Spleen (tissue), 13 donors: ENCODE measurements at places on chromosomes 1 and 21.
A peak's percentile ranks its signal among the peaks of the same experiment; 100 is the strongest.

DNA sequence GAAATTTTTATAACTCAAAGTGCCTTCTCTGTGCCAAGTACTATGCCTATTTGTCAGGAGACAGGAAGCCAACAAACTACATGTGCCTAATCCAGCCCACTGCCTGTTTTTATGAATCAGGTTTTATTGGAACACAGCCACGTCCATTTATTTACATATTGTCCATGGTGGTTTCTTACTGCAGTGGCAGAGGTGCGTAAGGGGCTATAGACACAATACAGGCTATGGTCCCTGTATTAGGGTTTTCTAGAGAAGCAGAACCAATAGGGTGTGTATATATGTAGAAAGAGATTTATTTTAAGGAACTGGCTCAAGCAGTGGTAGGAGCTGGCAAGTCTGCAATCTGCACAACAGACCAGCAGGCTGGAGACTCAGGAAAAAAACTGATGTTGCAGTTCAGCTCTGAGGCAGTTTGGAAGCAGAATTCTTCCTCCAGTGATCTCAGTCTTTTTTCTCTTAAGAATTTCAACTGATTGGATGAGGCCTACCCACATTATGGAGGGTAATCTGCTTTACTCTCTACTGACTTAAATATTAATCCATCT is 15.4 kb downstream of the PPIE start:
- no peak for DNase-seq

DNA sequence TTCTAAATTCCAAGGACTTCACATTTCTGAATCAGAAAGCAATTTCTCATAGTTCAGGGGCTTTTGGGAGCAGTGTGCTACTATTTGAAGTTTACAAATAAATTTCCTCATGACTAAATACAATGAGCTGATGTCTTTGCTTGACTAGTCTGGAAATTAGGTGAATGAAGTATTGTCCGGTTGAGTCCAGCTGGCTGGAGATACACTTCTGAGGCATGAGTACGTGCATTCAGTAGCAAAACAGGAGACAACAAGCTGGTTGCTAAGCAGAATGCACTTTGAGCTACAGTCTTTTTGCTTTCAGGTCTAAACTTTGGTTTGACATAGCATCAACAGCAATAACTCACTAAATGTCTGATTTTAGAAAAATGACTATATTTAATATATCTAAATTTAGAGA is 27.1 kb downstream of the ZNHIT6 start:
- DNase-seq: no peak

GRCh38 chr1:8438489-8438888 is 120.6 kb downstream of the SLC45A1 start:
- no peak for DNase-seq

GRCh38 chr1:204248954-204249353 is 35.2 kb upstream of the GOLT1A start:
- no peak for DNase-seq

- no peak for DNase-seq
Observed at GRCh38 chr1:46646331-46646730, 21.8 kb downstream of the ATPAF1 start.

DNA sequence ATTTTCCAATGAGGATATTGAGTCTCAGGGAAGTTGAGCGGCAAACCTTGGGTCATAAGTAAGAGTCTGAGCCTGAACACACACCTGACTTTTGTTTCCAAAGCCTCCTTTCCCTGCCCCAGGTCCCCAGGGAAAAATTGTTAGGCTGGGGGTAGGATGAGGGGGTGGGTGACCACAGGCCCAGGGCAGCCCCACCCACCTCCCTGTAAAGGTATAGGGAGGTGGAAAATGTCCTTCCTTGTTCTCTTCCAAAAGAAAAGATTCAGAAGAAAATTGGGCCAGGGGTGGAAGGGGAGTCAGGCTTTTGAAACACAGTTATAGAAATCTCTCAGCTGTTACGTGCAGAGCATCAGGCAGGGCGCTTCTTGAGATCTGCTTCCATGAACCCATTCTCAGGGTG is 129.7 kb upstream of the NGF start:
- no peak for DNase-seq

GRCh38 chr21:42460391-42461184 is 35.4 kb downstream of the RSPH1 start:
- peak; percentile 82 for DNase-seq

- DNase-seq: no peak
Observed at GRCh38 chr1:116175611-116176010, 64.4 kb downstream of the MAB21L3 start.

DNA sequence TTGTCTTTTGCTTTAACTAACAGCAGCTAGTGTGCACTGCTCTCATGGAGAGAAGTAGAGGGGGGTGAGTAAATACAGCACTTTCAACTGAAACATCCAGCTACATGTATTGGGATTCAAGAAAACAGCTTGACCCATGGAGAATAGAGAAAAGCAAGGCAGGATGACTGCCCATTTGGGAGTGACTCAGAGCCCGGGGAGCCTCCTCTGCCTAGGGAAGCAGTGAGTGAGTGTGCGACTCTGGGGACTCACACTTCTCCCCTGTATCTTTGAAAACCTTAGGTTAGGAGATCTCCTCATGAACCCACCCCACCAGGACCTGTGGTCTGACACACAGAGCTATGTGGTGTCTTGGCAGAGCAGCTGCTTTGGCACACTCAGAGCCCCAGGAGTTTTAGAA is 82.0 kb upstream of the PTGFR start:
- DNase-seq: no peak

- no peak for DNase-seq
Observed at GRCh38 chr1:243968413-243968812, 82.7 kb upstream of the ZBTB18 start.
